Stimulated activated naive CD4-positive, alpha-beta T cell treated with Interleukin-2 at 50 U/mL for 16 hours (primary cell): ENCODE measurements at places on chromosomes 1 and 21.

DNA sequence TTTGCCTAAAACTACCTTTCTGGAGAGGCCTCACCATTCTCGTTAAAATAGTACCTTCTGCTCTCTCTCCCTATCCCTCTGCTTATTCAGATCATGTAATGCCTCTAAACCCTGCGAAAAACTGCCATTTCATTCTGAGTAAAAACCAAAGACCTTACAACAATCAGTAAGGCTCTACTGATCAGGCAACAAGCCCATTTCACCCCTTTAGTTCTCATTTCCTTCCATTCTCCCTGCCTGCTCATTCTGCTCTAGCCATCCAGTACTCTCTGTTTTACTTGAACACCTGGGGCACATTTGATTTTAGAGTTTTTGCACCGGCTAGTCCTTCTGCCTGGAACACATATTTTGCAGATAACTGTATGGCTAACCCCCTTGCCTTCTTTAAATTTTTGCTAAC is 187.8 kb downstream of the COQ8A start:
- no peak for DNase-seq

- DNase-seq: no peak
Measured at GRCh38 chr1:20366056-20366462, 75.4 kb downstream of the VWA5B1 start.

DNA sequence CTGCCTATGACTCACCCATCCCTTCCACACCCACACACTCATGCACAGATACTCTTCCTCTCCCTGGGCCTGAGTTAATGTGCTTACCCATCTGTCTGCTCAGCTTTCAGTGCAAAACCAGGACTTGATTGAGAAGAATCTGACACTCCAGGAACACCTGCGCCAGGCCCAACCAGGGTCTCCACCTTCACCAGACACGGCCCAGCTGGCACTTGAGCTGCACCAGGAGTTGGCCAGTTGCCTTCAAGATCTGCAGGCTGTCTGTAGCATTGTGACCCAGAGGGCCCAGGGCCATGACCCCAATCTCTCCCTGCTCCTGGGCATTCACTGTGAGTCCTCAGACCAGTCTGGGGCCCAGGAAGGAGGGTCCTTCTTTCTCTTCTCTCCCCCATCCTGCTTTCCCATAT is 3.5 kb upstream of the SH3BGRL3 start:
- DNase-seq: no peak

- peak; percentile 6 for DNase-seq
Measured at GRCh38 chr1:169105434-169106094, 926 bp upstream of the ATP1B1 start.

- DNase-seq: no peak
Measured at GRCh38 chr1:23244256-23244761, 27.0 kb upstream of the HTR1D start.

GRCh38 chr1:209895709-209896108 is 42.3 kb upstream of the SYT14 start:
- no peak for DNase-seq

- DNase-seq: no peak
Measured at GRCh38 chr1:82540006-82540405, 739.3 kb downstream of the ADGRL2 start.

DNA sequence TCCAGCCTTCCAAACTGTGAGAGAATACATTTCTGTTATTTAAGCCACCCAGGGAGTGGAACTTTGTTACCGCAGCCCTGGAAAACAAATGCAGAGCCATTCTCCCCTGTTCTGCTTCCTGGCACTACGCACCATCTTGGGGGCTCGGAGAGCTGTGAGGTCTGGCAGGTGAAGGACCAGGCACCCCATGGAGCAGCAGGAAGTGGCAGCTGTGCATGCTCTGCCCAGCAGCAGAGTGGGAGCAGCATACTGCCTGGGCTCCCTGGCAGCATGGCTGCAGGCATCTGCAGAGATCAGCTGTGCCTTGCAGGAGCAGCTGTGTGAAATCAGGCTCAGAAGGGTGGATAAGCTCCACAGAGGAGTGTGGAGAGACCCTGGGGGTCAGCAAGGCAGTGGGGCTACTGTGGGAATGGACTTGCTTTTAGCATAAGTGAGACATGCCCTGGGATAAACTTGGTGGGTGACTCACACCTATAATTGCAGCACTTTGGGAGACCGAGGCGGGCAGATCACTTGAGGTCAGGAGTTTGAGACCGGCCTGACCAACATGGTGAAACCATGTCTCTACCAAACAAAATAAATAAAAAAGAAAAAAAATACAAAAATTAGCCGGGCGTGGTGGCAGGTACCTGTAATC is 17.7 kb upstream of the ZSCAN20 start:
- DNase-seq: no peak
